ENCODE measurements at places on chromosomes 11 and 22.
A peak's percentile ranks its signal among the peaks of the same experiment; 100 is the strongest.

DNA sequence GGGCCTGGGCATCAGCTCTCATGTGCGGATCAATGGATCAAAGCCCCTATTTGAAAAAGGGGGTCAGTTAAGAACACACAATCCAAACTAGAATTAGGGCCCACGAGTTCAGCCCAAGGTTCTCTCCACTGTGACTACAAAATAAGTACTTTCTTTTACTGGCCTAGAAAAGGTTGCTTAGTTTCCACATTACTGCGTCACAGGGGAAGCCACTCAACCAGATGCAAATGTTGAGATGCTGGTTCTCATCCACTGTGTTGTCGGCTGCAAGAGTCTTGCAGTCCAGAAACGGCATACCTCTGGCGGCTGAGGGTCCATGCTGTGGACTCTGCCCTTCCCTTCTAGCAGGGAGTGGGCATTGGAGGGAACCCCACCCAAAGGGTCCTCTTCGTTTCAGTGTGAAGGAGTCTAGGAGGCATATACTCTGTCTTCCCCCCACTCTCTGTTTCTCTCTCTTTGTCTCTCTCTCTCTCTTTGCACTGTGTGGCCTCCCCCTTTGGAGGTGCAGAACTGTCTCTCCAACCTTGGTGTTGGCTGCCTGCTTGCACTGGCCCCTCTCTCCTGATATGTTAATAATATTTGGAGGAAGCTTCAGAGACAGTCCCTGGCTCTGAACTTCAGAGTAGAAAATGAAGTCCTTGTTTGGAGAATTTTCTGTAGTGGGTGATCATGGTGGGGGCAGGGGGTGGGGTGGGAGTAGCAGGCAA lies 99.0 kb upstream of the NNMT start:
- no peak for DNase-seq

DNA sequence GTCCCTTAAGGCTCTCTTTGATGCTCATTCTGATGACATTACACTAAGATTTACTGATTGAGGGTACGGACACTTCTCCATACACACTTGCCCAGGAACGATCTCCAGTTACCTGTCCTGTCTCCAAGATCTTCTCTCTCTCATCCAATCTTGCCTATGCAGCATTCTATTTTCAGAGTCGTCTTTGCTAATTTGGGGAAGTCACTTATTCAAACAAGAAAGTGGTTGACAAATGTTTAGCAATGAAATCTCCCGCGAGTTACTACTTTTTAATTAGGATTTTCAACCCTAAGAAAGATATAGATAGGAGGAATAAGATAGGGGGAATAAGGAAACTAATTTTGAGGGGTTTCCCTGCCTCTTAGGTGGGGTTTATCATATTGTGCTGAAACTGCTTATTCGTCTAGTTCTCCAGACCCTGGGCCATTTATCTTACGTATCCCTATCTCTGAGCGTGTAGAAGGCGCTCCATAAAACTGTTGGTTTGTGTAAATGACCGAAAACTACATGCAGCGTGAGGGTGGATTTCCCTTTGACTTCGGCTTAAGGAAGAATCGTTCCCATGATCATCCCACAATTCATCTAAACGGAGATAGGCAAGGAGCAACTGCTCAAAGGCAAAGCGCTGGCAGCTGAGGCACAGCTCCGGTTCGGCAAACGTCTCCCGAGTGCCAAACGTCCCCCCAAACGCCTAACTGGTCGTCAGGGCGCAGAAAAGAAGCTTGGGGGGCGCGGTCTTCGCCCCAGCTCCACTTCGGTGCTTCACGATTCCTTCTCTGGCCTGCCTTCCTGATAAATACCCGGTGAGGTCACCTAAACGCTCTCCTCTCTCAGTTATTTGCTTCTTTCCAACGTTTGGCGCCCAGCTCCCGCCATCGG lies 804 bp downstream of the APIP start:
- DNase-seq = peak; percentile 4

DNA sequence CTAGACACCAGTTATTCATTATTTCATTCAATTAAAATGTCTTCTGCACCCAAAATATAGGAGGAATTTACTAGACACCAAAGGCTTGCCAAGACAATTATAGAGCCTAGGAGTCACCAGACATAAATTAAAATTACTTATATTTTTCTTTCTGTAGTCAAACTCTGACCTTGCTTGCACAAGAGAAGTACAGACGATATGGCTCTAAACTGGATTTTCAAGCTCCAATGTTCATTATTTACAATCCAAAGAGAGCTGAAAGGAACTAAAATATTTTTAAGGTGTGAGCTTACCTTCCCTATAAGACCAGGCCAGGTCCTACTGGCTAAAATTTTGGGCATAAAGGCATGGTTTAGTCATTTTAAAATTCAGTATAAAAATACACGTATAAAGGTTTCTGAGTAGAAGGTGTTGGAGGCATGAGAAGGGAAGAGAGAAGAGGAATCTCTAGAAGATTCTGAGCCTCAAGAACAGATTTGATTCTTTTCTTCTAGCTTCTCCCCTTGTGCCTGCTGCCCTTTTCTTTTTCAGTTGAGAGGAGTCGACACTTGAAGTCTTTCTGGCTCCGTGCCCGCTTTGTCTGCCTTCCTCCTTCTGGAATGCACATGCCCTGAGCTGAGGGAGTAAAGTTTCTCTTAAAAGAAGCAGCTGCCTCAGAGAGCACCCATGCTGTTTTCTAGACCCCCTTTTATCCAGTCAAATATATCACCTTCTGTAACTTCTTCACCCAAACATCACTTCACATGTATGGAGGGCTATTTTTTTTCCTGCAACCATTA lies 13.5 kb downstream of the C11orf97 start:
- no peak for DNase-seq

DNA sequence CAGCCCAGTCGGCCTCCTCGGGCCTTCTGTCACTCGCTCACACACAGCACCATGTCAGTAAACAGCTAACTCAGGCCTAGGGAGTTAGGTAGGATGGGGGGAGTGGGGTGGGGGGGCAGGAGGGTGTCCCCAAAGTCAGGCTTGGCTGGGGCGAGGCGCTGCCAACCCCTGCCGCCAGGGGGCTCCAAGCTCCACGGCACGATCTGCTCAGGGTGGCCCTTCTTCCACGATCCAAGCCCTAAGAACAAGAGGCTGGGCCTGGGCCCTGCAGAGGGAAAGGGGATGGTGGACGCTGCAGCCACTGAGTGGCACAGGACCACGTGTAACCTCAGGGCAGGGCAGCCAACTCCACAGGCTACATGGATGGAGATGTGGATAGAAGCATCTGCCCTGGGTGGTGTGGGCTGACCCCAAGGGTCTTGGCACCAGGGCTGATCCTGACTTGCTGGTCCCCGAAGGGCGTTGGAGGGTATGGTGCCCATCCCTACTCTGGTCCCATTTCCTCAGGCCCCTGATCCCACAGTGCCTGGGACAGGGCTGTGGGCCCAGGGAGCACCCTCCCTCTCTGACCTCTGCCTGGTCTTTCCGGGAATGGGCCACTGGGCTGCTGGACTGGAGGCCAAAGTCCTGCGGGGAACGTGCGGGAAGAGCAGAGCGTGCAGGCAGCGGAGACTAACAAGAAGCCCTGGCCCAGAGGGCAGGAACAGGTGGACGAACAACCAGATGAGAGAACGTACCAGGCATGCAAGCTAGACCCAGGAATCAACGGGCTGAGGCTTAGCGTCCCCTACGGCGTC lies 29.1 kb upstream of the TXNRD2 start:
- no peak for DNase-seq

GRCh38 chr11:1202776-1203504 lies 19.9 kb upstream of the MUC5B start:
- DNase-seq = no peak

GRCh38 chr11:69511358-69512055 lies 30.0 kb downstream of the LINC01488 start:
- DNase-seq = no peak

DNA sequence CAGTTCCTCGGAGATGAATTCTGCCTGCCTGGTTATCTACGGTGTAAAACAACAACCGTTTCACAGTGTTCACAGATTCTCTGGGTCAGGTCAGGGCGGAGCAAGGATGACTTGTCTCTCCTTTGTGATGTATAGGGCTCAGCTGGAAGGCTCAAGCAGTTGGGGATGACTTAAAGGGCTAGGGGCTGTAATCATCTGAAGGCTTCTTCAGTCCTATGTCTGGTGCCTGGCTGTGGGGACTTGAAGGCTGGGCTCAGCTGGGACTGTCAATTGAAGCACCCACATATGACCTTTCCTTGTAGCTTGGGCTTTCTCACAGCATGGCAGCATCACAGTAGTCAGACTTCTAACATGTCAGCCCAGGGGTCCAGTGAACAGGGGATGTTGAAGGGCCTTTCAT lies 29.3 kb downstream of the EIF3F start:
- DNase-seq = no peak

DNA sequence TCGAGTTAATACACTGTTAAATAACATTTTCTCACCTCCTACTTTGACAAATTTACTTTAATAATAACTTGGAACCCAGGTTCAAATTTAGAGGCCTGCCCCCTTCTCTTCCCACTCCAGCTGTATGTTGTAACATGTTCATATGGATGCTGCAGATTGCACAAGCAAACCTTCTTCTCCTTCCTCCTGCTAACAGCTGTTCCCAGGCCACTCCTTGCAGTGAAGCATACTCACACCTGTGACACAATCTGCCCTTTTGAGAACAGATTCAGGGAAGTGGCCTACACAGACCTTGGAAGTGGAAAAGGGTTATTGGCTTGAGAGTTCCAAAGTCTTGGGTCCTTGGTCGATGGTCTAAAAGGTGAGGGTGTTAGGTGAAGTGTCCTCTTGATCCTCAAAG lies 131.9 kb downstream of the TEAD1 start:
- no peak for DNase-seq

DNA sequence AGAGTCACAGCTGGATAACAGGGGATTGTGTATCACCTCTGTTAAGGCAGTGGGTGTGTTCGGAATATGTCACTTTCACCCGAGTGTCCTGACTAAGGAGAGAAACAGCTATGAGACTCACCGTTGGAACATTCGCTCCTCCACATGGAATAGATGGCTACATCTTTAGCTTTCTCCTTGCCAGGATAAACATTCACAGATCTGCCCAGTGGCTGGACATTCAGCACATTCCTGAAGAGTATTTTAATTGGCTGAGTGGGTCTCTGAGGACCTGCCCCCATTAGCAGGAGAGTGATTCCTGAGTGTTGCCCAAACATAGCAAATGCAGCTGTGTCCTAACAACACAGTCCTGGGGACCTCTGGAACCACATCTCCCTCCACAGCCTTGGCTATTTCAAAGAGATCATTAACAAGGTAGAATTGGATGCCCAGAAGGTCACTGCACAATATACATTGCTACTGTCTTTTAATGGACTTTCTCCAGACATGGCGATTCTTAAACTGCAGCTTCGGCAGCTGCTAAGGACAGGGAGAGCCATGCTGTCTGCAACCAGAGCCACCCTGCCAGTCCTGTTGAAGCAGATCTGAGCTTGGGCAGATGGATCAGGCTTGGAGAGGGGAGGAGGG lies 435.0 kb upstream of the CADM1 start:
- DNase-seq = no peak

GRCh38 chr11:119206511-119207414 lies 624 bp downstream of the CBL start:
- DNase-seq = no peak

DNA sequence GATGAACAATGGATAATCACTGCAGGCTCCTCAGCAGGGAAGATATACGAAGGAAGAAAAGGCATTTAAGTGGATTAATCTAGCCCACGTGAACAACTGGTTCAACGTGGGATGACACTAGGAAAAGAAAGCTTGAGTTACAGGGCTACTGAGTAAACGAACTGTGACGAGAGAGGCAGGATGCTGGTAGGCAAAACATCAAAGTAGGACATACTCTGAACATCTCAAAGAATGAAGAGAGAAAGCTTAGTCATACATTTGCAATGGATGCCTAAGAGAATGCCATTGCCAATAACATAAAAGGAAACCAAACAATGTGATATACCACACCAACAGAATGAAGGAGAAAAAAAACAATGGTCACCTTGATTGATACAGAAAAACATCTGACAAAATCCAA lies 12.9 kb downstream of the USP28 start:
- no peak for DNase-seq

DNA sequence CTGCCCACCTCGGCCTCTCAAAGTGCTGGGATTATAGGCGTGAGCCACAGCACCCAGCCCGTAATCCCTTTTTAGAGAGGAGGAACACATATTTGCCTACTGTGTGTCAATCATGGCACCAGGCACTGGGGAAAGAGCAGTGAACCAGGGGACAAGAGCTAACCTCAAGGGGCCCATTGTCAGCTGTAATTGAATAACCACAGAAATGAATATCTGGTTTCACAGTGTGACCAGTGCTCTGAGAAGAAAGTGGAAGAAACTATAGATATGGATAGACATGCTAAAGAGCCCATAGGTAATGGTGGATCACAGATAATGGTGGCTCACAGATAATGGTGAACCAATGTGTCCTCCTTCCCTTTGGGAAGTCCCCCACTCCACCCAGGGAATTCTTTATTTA lies 8.6 kb upstream of the KCTD14 start:
- DNase-seq = no peak

- no peak for DNase-seq
Measured at GRCh38 chr11:134942681-134943080, 530.6 kb upstream of the B3GAT1 start.

DNA sequence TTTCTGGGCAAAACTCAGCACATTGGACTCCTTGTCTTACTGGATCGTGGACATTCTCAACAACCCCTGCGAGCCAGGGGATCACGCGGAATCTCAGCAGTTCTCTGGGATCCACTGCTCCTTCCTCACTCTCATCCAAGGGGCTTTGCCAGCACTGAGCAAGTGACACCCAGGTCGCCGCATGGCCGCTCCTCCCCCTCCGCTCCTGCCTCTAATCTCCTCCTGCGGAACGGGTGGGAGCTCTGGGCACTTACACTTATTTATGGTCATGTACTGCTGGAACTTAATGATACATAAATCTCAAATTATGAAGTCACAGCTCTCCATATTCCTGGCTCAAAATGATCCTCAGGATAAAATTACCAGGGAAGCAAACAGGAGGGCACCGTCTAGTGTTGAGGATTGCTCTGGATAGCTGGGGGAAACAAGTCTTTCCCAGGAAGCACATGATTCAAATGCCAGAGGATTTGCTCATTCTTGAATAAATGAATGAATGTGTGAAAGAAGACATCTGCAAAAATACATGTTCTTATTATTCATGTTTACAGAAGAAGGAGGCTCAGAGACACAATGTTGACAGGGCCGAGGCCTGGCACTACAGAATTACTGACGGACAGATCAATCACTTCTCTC lies 1077.3 kb downstream of the TBC1D22A start:
- no peak for DNase-seq

DNA sequence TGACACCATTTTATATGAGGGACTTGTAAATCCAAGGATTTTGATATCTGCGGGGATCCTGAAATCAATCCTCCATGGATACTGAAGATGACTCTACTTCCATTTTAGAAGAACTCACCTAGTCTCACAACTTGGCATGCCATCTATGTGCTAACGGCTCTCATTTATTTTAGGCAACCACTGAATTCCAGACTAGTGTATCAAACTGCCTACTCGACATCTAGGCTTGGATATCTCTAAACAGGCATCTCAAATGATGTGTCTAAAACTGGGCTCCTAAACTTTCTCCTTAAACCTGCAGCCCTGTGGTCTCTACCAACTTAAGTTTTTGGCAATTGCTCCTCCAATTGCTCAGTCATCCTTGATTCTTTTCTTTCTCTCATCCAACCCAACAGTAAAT lies 31.2 kb upstream of the CLNS1A start:
- no peak for DNase-seq

- DNase-seq = peak; percentile 98
Measured at GRCh38 chr11:16897470-16898061, 116.6 kb downstream of the PLEKHA7 start.

GRCh38 chr22:17198170-17199002 lies 20.8 kb downstream of the ADA2 start:
- peak; percentile 64 for DNase-seq

GRCh38 chr11:104089481-104089880 lies 53.0 kb downstream of the DDI1 start:
- no peak for DNase-seq

GRCh38 chr22:39437791-39438704 lies 18.8 kb upstream of the MGAT3 start:
- no peak for DNase-seq
